ENCODE measurements at places on chromosomes 2 and 18.

DNA sequence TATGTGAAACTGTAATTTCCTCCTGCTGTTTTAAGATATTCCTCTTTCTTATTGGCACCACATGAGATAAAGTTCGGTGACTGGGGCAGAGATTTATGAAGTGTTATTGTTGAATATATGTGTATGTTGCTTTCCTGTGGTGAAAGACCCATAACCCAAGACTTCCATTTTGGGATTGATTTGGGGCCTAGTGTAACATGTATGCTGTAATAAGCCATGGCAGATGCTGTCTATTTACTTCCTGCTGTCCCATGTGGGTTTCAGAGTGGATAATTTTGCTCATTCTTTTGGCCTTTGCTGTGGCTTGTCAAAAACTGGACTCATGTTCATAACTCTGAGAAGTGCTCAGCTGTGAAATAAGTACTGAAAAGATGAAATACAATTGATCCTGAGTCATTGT, 10.8 kb upstream of the MYO1B start:
- no peak for DNase-seq

DNA sequence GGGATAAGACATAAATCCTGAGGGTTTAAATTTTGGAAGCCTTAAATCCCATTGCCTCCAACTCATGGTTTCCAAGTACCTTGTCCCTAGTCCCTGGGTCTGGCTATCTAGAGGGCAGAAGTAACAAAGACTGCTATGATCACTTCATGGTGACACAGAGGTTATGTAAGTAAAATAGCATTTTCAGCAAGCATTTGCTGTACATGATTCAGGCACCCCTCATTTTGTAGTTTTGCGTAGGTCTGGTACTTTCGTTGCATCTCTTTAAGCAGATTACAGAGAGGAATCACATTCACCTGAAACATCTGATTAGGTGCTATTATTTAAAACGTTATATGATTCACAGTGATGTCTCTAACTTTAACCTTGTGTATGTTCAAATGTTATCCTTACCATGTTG, 480.1 kb downstream of the XIRP2 start:
- no peak for DNase-seq

DNA sequence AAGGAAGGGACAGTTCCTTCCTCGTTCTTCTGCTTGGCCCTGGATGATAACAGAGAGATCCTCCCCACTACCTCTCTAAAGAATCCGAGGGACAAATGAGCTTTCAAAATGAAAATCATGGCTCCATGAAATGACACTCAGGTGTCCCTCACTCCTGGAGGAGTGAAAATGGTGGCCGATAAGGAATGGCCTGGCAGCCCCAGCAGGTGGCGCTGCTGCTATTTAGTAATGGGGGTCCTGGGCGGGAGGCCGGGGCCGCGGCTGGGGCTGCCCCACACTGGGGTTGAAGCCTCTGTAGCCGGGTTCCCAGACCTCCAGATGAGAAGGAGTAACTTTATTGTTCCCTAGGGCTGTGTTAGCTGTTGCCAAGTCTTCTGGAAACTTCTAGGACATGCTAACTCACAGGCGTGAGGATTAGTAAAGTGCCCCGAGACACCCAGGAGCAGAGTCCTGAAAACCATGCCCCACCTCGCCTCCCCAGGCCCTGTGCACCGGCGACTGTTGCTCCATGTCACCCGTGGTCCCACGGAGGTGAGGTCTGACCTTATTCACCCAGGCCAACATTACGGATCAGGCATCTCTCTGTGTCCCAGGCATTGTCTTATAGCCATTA, 138.0 kb downstream of the CTIF start:
- peak; percentile 38 for DNase-seq

DNA sequence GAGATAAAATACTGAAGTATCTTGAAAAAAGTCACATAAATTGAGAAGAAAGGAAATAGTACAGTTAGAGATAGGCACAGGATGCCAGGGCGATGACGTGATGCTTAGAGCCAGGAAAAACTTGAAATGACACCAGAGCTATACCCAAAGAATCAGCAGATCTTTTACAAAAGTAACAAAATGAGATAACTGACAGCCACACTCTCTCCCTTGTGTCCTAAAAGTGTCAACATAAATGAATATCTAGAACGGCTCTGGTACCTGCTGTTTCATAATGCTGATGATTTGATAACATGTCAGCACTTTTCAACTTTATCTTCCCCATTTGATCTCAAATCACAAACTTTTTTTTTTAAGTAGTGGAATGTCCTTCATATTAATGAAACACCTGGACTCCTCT, 45.6 kb upstream of the ZC3H15 start:
- no peak for DNase-seq

DNA sequence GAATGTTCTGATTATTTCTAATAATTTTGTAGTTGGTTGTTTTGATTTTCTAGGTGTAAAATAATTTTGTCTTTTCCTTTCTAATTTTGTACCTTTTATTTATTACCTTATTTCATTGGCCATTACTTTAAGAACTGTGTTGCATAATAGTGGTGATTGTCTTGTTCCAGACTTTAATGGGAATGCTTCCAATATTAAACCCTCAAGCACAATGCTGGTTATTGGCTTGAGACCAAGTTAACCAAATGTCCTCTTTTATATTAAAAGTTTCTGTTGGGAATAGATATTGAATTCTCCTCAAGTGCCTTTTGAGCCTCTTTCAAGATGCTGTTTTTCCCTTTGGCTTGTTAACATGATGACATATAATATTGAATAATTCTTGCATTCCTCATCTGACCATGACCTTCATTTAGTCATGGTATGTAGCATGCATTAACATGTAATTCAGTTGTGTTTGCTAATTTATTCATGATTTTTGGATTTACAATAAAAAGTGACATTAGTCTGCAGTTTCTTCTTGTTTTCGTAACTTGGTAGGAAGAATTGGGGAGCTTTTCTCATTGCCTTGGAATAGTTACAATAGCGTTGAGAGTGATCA, 141.7 kb downstream of the DIS3L2 start:
- no peak for DNase-seq

GRCh38 chr18:76420898-76421684, 74.0 kb downstream of the ZNF516 start:
- no peak for DNase-seq

DNA sequence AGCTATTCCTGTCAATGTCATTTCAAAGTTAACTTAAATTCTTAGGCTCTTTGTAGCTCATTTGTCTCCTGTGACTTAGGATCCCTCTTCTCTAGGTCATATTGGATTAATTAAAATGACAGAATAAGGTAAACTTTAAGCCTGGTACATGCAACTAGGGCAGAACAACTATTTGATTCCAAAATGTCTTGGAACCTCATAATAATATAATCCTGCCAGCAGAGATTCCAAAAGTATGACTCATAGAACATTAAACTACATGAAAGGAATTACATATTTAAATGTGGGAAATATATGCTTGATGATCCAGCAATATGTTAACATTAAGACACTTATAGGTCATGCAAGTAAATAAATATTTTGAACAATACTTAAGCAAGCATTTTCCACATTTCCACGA, 63.3 kb downstream of the COL3A1 start:
- no peak for DNase-seq

DNA sequence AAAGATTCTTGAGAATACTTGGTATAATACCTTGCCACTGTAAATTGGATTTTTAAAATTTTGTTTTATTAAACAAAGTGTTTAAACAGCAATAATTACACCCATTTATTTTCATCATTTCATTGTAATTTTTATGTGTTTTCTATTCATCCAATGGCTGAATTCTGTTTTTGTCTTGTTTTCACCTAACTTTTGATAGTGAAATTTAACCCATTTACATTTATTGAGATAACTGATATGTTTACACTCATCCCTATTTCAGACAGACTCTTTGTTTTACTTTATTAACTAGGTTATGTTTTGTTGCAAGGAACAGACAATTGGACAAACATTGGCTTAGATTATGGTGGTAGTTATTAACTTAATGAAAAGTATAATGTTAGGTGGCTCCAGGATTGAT, 113.1 kb upstream of the REG3A start:
- no peak for DNase-seq

GRCh38 chr18:70598406-70598805, 309.6 kb downstream of the SOCS6 start:
- no peak for DNase-seq

DNA sequence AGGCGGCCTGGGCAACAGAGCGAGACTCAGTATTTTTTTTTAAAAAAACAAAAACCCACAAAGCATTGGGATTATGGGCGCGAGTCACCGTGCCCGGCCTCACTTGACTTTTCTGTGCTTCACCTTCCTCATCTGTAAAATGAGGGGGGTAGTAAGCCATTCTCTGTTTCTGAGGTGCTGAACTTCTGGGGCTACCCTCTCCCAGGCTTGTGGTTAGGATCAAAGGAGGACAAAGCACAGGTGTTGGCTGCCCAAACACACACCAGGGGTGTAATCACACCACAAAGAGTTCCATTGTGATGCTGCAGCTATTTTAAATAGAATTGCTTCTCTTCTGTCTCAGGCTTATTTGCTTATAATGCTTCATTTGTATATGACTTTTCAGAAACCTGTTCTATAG, 35.8 kb upstream of the INHBB start:
- DNase-seq: no peak

DNA sequence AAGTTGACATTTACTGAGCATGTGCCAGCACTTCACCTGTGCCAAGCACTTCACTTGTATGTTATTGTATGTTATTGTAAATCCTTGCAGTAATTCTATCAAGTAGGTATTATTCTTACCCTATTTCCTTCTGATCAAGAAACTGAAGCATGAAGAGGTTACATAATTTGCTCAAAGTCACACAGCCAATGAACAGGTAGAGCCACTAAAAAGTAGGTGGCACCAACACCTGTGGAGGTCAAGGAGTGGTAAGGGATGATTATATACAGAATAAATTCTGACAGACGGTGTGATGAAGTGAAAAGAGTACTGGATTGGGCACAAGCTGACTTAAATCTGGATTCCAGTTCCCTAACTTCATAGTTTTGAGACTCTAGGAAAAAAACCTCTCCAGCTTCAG, 71.0 kb downstream of the SPIRE1 start:
- DNase-seq: no peak

GRCh38 chr2:46724107-46724506, 191.5 kb downstream of the MCFD2 start:
- DNase-seq: no peak

DNA sequence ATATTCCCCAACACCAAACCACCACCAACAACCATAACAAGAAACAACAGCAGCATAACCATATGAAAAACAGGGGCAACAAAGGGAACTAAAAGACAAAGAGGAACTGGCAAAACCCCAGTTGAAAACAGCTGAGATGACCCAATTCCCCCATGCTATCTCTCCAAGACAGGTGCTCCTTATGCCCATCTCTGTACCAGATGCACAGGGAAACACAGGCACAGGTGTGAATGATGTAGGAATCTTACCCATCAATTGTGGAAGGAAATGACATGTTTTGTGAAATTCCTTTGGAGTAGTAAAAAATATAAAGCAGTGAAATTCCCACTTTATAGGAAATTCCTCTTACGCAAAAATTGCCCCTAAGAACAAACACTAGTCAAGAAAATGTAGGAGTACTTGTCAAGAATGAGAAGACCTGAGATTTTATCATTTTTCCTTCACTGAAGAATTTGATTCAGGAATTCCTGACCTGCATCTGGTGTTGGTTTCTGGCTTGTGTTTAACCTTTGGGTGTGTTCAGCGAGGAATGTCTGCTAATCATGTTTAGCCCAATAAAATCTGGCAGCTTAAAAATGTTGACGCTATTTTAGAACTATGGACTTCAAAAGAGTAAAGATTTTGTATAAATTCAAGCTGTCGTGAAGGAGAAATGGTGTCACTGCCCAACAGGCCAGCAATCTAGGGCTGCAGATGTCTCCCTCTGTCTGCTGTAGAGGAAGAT, 67.7 kb upstream of the ARHGAP28 start:
- no peak for DNase-seq

- DNase-seq: no peak
Measured at GRCh38 chr2:177400337-177400923, 7.9 kb downstream of the AGPS start.

GRCh38 chr2:113184531-113185230, 10.9 kb downstream of the PSD4 start:
- DNase-seq: no peak

- DNase-seq: no peak
Measured at GRCh38 chr2:1869248-1869647, 124.9 kb upstream of the PXDN start.

DNA sequence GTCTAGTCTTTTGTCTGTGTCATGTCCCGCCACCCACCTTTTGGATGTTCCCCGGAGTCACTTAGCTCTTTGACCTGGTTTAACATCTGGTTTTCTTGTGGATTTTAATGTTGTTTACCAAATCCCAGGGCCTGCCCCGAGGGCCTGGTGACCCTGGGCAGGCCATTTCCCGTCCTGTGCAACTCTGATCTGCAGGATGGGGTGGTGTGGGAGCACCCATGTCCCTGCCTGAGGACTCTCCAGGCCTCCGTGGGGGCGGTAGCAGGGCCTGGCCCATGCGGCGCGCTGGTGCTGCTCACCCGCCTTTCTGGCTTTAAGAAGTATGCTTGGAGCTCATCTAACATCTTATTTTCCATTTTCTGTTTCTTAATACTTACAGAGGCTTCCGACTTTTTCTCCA, 10.7 kb downstream of the RAMP1 start:
- no peak for DNase-seq

DNA sequence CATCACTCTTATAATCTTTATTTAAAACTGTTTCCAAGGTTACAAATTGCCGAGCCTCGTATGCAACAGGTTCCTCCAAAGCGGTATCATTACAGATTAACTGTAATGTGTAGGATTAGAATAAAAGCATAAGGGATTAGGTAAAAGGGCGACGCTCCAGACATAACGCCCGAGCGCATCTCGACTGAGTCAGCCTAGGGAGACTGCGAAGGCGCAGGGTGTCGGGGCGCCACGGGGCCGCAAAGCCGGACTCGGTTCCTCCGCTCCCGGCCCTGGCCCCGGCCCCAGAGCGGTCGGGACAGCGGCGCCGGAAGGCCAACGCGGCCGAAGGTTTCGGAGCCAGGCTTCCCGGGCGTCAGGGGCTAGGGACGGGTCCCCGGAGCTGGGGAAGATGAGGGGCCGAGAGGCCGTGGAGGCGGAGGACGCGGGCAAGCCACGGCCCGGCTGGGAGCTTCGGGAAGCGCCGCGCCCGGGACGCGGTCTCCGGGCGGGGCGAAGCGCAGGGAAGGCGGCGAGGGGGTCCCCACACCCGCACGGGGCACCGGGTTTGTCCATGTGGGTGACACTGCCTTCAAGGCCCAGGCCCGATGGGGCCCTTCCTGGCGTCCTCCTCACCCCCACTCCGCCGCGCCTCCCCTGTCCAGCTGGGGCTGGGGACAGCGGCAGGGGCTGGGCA, 12.9 kb upstream of the SIX3 start:
- no peak for DNase-seq

GRCh38 chr2:171878481-171878993, 15.5 kb downstream of the SLC25A12 start:
- DNase-seq: no peak
